ENCODE measurements at places on chromosomes 12 and 14. TPM values are rescaled to one million over a fixed set of nuclear protein-coding genes. Genes with fewer than 3 reads are reported as not detected.

OSGEP gene
- total RNA-seq: 25.0 TPM

CSRP2 gene
- total RNA-seq: 20.9 TPM

TRHDE gene
- total RNA-seq: 0.09 TPM

ESPL1 gene
- total RNA-seq: 22.5 TPM
